ENCODE measurements at places on chromosomes 6 and 20. TPM values are rescaled to one million over a fixed set of nuclear protein-coding genes. Genes with fewer than 3 reads are reported as not detected.

The PLCB4 gene
- not detected for total RNA-seq

The SEMG1 gene
- total RNA-seq = not detected

The MYT1 gene
- 0.16 TPM for total RNA-seq

The TFAP2B gene
- not detected for total RNA-seq

DNA sequence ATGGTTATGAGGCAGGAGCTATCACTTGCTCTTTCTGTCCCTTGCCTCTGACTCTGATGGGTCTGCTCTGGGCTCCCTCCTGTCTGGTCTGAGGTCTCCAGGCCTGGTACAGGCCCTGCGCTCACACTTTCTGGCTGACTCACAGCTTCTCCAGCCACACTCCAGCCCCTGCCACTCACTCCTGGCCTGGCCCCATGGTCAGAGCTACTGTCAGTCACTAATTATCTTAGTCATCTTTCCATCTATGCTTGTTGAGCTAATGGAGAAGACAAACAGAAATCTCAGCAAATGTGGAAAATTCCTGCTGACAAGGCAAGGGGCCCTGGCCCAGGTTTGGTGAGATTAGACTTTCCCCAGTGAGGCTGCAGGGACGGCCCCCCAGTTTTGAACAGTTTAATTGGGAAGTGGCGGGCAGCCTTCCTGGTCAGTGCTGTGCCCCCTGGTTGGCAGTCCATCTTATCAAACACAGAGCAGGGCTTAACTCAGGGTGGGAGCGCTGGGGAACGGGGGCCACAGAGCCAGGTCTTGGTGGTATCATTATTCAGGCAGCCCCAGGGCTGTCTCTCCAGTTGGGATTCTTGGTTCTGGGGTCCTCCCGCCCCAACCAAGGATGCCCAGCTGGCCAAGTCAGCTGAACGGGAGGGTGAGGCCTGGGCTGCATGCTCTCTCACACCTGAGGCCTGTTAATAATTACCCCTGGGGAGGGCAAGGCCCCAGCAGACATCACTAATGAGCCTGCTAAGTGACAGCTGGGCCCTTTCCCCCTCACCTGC lies 63.4 kb downstream of the VEGFA start:
- no peak for DNase-seq

DNA sequence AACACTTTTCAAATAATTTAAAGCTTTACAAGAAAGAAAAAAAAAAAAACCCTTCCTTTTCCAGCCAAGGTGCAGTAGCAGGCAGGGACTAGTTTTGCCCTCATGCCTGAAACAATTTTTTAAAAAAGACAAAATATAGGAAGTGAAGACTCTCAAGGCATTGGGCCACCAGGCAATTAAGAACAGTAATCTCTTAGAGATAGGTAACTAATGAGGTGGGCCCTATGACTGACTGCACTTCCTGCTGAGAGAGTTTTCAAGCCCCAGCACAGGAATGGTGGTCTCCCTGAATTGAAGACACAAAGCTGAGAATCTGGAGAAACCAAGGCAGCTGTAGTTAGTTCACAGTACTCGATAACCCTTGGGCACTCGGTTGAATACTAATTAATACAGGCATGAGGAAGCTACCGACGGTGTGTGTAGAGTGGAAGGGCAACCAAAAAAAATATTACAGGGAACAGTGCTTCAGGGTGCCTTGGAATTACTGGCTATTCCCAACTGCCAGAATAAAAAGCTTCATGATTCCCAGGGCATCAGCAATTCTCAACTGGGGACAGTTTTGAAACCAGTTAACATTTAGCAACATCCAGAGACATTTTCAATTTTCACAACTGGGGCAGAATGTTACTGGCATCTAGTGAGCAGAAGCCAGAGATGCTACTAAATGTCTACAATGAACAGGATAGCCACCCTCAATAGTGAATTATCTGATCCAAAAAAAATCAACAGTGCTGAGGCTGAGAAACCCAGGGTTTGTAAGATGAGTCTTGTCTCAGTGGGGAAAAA lies 36.0 kb upstream of the PLN start:
- no peak for DNase-seq

DNA sequence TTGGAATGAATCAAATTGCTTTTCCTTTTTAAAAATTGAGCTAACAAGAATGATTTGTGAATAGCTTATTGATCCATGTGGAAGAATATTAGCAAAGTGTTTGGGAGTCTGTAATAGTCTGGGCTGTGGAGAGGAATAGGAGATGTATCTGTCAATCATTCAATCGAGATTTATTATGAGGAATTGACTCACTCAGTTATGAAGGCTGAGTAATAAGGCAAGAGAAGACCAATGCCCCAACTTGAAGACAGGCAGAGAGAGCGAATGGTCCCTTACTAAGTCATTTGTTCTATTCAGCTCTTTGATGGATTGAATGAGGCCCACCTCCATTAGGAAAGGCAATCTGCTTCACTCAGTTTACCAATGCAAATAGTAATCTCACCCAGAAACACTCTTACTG lies 403.0 kb downstream of the CD83 start:
- DNase-seq = no peak

GRCh38 chr6:723540-723939 lies 30.6 kb upstream of the EXOC2 start:
- no peak for DNase-seq

- DNase-seq = no peak
These were observed 29.3 kb upstream of the HFE start for GRCh38 chr6:26057899-26058298.

GRCh38 chr6:132961122-132961521 lies 146.8 kb downstream of the RPS12 start:
- DNase-seq = no peak

- no peak for DNase-seq
These were observed 8.1 kb downstream of the SYCP2L start for GRCh38 chr6:10894958-10895357.

DNA sequence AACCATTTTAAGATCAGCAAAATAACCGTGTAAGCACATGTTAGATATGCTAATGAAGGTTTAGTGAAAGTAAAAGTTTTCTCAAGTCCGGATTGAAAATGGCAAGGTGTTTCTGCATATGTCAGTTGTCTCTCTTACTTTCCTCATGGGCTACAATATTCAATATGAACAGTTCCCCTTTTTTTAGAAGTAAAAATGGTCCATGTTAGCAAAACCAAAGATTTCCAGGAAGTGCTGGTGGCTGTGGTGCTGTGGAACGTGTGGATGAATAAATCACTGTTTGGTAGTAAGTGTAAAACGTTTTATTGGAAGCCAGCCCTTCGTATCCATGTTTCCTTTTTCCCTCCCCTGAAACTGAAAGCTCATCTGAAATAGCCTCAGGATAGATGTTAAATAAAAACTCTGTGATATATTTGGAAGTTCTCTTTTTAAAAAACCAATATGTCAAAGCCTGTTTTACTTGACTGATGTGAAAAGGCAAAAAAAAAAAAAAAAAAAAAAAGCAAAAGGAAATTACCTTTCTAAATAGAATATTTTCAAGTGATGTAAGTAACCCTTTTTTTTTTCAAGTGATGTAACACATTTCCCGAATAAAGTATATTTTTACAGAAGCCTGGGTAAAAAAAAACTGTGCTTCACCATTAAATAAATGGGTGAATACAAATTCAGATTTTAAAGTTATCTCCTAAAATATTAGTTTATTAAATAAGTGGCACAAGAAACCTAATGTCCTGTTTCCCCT lies 41.9 kb downstream of the PLEKHG1 start:
- no peak for DNase-seq

GRCh38 chr20:38501858-38502436 lies 29.3 kb downstream of the RALGAPB start:
- DNase-seq = no peak
